Thyroid gland (tissue), 4 donors: ENCODE measurements at places on chromosomes 13 and 19. TPM values are rescaled to one million over a fixed set of nuclear protein-coding genes. Genes with fewer than 3 reads are reported as not detected.
A peak's percentile ranks its signal among the peaks of the same experiment; 100 is the strongest.

SNAPC2 gene
- 9.3 TPM for total RNA-seq

TMEM86B gene
- 2.9 TPM for total RNA-seq

ZNF468 gene
- total RNA-seq: 51.4 TPM

COMMD6 gene
- 90.4 TPM for total RNA-seq

- no peaks in the 10 kb centered on the region for H3K36me3 ChIP-seq
- no peak overlapping the region for H3K4me3 ChIP-seq
- H3K4me1 ChIP-seq: peaks cover 7% of the 10 kb centered on the region
- no peak for DNase-seq
- no peaks in the 10 kb centered on the region for H3K27me3 ChIP-seq
- H3K27ac ChIP-seq: no peak overlapping the region
These were observed 5.1 kb upstream of the KLF2 start for GRCh38 chr19:16319481-16319880.

- H3K4me3 ChIP-seq: no peak overlapping the region
- no peaks in the 10 kb centered on the region for H3K27me3 ChIP-seq
- no peaks in the 10 kb centered on the region for H3K36me3 ChIP-seq
- DNase-seq: no peak
These were observed 341.4 kb downstream of the LIG4 start for GRCh38 chr13:107873926-107874325.

DNA sequence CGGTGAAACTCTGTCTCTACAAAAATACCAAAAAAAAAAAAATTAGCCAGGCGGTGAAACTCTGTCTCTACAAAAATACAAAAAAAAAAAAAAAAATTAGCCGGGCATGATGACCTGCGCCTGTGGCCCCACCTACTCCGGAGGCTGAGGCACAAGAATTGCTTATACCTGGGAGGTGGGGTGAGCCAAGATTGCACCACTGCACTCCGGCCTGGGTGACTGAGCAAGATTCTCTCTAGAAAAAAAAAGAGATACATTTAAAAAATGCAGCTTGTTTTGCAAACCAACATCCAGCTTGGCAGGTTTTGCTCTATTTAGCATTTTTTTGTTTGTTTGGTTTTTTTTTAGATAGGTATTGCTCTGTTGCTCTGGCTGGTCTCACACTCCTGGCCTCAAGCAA is 6.7 kb upstream of the PGPEP1 start:
- H3K4me3 ChIP-seq: no peak overlapping the region
- peak overlapping the region; percentile 81 for H3K27ac ChIP-seq
- H3K27me3 ChIP-seq: no peaks in the 10 kb centered on the region
- no peaks in the 10 kb centered on the region for H3K36me3 ChIP-seq
- H3K4me1 ChIP-seq: peaks cover 8% of the 10 kb centered on the region
- DNase-seq: peak; percentile 84

DNA sequence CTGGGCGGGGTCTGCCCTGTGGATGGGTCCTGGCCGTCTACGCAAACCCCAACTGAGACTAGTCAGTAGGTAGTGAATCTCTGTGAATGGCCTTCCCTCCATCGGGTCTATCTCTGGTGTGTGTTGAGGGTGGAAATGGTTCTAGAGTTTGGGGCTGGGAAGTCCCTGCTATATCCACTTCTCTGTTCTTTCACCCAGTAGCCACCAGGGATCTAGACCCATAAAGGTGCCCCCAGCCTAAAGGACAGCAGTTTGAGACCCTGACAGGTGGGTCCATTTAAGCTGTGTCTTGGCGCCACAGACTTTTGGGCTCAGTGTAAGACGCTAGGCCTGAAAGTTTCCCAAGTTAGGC is 57.7 kb downstream of the ZNF568 start:
- peaks cover 6% of the 10 kb centered on the region for H3K4me1 ChIP-seq
- H3K27me3 ChIP-seq: no peaks in the 10 kb centered on the region
- no peak overlapping the region for H3K27ac ChIP-seq
- no peaks in the 10 kb centered on the region for H3K36me3 ChIP-seq
- DNase-seq: no peak

GRCh38 chr13:103663996-103664395 is 597.8 kb upstream of the SLC10A2 start:
- H3K27ac ChIP-seq: no peak overlapping the region
- no peak overlapping the region for H3K4me3 ChIP-seq
- no peaks in the 10 kb centered on the region for H3K27me3 ChIP-seq
- DNase-seq: no peak

- no peaks in the 10 kb centered on the region for H3K36me3 ChIP-seq
- no peaks in the 10 kb centered on the region for H3K27me3 ChIP-seq
- no peak overlapping the region for H3K27ac ChIP-seq
- DNase-seq: peak; percentile 21
- peaks cover 16% of the 10 kb centered on the region for H3K4me1 ChIP-seq
- H3K4me3 ChIP-seq: peak overlapping the region; percentile 20
These were observed 362 bp downstream of the WTIP start for GRCh38 chr19:34481861-34482379.
